ENCODE measurements at places on chromosomes 1 and 21.
A peak's percentile ranks its signal among the peaks of the same experiment; 100 is the strongest.

GRCh38 chr1:55420026-55420425 is 204.9 kb upstream of the USP24 start:
- no peak for DNase-seq

- DNase-seq, result no peak
Measured at GRCh38 chr1:80594013-80594412, 1206.7 kb upstream of the ADGRL2 start.

DNA sequence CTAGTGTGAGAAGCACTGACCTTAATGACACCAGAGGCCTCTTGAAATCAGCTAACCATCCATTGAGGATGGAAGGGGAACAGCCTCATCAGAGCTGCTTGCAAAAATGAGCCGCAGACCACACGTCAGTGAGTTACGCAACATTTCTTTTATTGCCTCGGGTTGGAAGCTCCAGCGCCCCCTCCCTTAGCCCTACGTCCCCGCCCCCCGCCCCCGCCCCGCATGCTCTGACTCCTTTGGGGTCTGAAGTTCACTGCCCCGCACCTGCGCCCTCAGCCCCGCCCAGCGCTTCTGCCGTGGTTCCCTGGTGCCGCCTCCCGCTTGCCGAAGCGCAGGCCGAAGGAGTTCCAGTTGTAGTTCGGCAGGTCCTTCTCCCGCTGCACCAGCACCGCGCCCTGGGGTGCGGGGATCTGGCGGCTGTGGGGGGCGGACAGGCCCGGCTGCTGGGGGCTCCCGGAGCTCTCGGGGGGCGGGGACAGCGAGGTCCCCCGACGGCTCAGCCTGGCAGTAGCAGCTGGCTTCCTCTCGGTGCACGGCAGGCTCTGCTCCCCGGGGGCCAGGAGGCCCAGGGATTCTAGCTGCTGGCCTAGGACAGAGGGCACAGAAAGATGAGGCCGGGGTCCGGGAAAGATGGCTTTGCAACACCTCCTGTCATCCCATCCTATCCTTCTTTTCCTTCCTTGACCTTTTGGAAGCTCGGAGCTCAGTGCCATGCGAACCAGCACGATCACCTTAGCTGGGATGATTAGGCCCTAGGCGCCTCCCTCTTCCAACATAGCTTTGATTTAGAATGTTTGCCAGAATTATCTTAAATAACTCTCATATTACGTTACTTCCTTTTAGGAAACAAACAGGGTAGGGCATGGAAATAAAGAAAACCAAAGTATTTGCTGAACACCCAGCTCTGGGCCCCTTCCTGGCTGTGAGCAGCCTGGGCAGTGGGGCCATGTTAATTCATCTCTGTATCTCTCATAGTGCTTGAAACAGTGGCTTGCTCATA is 5.8 kb downstream of the KISS1 start:
- DNase-seq, result no peak

GRCh38 chr1:6747674-6748073 is 37.6 kb upstream of the CAMTA1 start:
- no peak for DNase-seq

DNA sequence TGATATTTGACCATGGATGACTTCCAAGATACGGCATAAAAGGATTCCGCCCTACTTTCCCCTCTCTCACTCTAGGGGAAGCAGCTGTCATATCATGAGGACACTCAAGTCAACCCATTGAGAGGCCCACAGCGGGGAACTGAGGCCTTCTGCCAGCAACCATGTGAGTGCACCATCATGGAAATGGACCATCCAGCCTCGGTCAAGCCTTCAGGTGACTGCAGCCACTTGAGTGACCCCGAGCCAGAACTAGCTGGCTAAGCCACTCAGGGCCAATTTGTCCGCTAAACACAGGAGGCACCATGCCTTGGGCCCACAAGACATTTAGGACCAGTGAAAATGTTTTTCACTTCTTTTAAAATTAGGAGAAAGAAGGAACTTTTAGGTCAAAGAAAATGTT is 11.1 kb upstream of the GJB5 start:
- DNase-seq, result no peak

DNA sequence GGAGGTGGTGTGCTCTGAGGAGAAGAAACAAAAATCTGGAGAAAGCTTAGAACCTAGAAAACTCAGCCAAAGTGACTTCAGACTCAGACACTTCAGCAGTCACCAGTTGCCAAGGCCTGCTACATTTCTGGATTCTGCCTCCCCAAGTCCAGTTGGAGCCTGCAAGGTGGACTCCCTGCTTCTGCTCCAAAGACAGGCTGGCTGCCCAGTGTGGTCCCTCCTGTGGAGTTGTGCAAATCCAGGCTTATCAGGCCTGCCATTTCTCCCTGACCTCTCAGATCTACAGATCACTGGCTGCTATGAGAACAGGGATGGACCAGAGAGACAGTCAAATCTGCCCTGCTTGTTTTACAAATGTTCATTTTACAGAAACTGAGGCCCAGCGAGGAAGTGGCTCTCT is 9.9 kb downstream of the CACHD1 start:
- DNase-seq, result no peak

DNA sequence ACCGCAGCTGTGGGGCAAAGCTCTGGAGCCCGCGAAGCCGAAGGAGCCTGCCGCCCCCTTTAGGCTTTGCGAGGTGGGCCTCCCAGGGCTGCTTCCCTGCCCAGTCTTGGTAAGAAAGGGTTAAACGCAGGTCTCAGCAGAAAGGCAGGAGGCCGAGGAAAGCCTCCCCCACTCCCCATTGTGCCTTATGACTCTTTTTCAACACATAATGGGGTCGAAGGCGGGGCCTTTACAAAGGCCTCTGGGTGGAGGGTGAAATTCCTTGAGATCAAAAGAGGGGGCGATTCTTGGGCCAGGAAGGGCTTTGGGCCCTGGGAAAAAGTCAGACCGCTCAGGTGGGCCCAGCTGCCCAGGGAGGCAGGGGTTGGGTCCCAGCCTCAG is 880 bp downstream of the ALPL start:
- DNase-seq, result no peak

DNA sequence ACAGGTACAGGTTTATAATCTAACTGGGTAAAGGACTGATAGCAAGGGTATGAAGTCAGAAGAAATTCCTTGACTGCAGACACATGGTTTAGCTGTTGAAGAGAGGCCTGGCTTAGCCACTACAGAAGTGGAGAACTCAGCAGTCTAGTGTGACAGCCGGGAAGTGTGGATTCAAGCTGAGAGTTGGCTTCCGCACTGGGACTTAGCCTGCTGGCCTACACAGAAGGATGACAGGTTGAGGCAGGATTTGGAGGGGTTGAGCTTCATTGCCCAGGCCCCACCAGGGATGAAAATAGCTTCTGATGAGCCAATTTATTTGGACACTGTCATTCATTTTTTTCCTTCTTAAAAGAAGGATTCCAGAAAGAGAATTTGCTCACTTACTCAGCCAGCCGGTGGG is 284.4 kb downstream of the PCP4 start:
- no peak for DNase-seq

GRCh38 chr1:108746382-108747170 is at the start of gene STXBP3:
TSS of gene STXBP3 (plus strand) at chr1:108746674. CDS start at chr1:108746738, 64 bp downstream.
- DNase-seq, result peak; percentile 98

DNA sequence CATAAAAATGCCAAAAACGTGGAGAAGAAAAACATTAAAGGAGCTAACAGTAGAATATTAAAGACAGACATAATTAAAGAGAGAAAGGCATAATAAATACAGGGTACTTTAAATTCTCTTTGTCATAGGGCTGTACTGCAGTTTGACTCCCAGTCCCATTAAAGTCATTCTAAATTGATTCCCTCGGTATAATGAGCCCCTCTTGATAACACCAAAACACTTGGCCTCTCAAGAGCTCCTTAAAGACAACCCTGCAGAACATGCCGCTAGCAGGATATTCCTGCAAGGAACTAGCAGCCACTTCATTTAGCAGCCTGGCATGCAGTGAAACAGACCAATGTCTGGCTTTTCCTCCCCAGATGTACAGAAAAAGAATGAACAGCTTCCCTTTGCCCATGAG is 273.8 kb upstream of the ESRRG start:
- DNase-seq, result no peak

DNA sequence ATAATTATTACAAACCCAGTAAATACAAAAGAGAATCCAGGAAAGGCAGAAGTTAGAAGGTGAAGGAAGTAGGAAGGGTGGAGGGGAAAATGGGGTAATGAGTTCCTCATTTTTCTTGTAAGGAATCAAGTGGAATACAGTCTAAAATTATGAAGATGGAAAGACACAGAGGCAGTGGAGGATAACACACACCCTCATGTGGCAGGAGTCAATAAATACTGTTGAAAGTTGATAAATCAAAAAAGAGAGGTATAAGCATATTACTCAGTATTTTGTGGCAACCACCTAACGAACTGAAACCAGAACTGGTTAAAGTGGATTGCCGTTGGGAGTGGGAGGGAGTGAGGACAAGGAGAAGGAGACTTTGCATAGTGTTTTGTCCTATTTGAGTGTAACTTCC is 78.6 kb upstream of the SLC44A3 start:
- no peak for DNase-seq

DNA sequence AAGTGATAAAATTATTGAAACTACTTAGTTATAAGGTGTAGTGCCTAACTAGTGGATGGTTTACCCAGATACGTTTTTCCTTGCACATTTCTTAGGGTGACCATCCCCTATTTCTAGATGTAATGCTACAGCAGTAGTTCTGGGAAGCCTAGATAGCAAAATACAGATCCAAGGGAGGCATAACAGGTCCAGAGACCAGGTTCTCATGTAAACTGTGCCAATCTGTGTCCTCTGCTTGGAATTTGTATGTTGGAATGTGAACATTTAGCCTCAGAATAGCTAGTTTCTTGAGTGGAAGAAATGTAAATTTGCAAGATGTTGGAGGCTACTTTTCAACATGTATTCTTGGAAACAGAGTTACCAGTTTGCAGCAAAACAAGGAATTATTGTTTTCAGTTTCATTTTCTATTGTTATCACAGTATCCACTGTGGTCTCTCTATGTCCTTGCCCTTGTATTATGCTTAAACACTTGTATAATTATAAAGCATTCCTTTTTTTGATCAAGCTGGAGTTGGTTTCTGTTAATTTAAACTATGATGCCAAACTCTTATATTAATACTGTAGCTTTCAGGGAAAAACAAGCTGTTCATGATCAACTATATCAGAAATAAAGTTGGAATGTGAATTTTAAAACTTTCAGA is 102.0 kb upstream of the BRINP3 start:
- DNase-seq, result no peak

GRCh38 chr1:86191958-86192357 is 35.4 kb upstream of the COL24A1 start:
- DNase-seq, result no peak

DNA sequence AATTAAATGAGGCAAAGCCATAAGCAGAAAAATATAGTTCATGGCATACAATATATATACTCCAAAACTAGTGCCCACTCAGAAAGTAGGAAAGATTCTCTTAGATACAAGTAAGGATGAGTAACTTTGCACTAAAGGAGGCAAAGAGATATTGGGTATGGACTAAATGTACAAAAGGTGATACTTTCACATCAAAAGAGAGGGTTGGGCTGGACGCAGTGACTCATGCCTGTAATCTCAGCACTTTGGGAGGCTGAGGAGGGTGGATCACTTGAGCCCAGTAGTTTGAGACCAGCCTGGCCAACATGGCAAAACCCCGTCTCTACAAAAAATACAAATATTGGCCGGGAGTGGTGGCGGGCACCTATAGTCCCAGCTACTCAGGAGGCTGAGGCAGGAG is 6.7 kb downstream of the KYAT3 start:
- no peak for DNase-seq

GRCh38 chr1:204130981-204131892 is 20.6 kb downstream of the ETNK2 start:
- DNase-seq, result no peak

GRCh38 chr21:14071902-14072734 is 138.6 kb downstream of the LIPI start:
- DNase-seq, result no peak

DNA sequence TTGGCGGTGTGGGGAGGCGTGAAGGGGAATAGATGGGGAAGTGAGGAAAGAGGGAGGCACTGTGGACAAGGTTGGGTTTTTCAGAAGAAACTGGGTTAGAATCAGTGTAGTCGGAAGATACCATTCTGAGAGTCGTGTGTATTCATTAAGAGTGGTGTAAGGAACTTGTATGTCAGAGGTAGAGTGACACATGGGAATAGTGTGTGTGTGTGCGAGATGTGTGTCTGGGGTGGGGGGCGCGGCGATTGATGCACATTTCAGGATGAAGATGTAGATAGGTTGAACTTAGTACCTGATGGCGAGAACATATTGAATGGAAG is 878 bp downstream of the SMG7 start:
- DNase-seq, result no peak

- DNase-seq, result no peak
Measured at GRCh38 chr1:245825128-245825901, 670.5 kb downstream of the KIF26B start.

- DNase-seq, result no peak
Measured at GRCh38 chr1:111476761-111477309, 3.1 kb downstream of the C1orf162 start.

GRCh38 chr1:187038784-187039183 is 210.0 kb downstream of the PLA2G4A start:
- DNase-seq, result no peak

DNA sequence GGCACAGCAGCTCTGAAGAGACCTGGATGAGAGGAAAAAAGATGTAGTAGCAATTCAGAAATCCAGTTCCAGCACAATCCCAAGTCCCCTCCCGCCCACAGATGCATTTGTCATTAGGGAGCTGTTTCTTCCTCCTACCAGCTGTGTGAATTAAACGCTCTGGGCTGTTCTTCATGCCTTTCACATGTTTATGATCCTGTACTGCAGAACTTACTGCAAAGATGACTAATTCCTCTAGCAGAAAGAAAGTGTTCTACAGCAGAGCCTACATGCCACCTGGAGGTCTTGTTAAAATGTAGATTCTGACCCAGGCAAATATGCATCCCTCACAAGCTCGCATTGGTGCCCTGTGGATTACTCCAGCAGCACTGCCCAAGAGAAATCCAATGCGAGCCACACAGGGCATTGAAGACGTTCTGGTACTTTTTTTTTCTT is 6.5 kb downstream of the ENO1 start:
- DNase-seq, result no peak

GRCh38 chr1:187873126-187873525 is 1044.4 kb downstream of the PLA2G4A start:
- no peak for DNase-seq

- peak; percentile 84 for DNase-seq
Measured at GRCh38 chr21:41761211-41761933, 5.5 kb downstream of the RIPK4 start.

GRCh38 chr1:163668472-163668871 is 346.7 kb downstream of the NUF2 start:
- no peak for DNase-seq

DNA sequence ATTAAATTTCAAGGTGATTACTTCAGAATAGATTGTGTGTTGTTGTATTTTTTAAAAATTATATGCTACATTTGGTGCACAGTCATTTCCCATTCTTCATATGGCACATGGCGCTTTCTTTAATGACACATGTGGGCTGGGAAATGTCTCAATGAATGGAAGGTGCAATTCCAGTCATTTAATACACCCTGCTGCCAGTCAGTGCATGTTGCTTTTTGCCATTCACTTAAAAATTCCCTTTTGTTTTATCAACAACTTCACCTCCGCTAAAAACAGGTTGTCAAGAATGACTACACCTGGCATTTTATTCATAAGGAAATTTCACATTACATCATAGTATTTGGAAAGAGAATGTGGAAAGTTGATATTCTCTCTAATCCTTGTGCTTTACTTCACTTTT is 716.4 kb upstream of the ADAMTS5 start:
- no peak for DNase-seq
